A673 (cell line): ENCODE measurements at places on chromosomes 7 and 10.
A peak's percentile ranks its signal among the peaks of the same experiment; 100 is the strongest.

DNA sequence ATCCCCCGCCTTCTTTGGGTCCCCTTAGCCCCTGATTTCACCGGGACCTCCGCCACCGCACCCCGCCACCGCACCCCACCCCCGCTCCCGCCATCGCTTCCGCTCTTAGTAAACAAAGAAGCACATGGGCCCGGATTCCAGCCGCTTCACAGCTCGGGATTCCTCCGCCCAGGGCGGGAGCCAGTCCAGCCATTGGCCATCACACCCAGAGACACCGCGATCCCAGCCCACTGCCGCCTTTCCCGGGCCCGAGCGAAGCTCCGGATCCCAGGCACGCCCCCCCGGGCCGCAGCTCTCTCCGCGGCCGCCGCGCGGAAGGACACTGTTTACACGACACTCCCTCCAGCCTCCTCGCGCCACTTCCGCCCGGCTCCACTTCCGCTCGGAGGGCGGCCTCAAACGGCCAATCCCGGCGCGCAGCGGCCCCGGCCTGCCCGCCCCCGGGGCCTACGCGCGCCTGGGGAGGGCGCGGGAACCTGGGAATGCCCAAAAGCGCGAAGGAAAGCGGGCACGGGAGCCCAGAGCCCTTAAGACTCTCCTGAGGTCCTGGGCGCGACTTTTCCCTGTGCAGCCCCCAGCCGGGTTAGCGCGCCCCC, 679 bp downstream of the MCM7 start:
- DNase-seq: peak; percentile 97

DNA sequence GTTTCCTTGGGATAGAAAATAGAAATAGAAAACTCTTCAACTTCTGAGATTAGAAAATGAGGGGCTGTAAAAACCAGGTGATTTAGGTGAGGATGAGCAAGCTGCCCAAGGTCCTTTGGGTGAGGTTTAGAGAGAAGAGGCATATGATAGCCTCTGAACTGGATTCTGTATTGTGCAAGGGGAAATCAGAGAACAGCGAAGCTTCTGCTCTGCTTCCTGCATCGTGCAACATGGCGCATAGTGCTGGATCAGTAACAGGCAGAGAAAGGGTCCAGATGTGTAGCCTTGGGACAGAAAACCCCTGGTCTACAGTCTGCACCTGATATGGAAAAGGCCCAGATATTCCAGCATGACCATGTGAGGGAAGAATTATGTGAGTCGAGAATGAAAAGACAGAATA, 121.7 kb downstream of the MBL2 start:
- no peak for DNase-seq

GRCh38 chr7:30252885-30253795, 31.3 kb upstream of the ZNRF2 start:
- no peak for DNase-seq

GRCh38 chr10:98062424-98062823, 32.0 kb upstream of the CRTAC1 start:
- no peak for DNase-seq

DNA sequence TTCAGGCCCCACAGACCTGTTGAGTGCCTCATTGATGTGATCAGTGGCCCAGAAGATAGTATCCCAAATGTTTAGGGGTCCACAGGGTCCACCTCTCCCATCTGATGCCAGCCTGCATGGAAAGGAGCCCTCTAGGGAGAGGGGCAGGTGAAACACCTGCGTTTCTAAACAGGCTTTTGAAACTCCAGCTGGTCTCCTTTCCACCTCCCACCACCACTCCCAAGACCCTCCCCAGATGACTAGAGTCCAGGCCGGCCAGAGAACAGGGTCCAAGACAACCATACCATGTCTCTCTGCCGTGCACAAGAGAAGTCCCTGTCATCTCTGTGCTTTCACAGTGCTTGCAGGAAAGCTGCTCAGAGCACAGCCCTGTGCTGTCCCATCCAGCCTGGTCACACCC, 105.0 kb upstream of the NANOS1 start:
- no peak for DNase-seq

- DNase-seq: no peak
These were observed 125.7 kb downstream of the ADCY1 start for GRCh38 chr7:45699726-45700390.

DNA sequence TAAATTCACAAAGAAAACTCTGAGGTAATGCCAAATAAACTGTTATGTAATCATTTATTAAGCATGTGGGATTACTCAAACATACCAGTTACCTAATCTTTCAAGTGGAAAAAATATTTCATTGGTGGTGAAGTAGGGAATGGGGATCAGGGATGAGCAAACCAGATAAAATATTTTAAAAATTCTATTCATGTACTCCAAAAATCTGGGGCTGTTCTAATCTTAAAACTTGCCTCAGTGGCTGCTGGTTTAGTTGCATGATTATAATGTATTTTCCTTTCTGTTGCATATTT, 19.5 kb downstream of the LMOD2 start:
- peak; percentile 28 for DNase-seq

DNA sequence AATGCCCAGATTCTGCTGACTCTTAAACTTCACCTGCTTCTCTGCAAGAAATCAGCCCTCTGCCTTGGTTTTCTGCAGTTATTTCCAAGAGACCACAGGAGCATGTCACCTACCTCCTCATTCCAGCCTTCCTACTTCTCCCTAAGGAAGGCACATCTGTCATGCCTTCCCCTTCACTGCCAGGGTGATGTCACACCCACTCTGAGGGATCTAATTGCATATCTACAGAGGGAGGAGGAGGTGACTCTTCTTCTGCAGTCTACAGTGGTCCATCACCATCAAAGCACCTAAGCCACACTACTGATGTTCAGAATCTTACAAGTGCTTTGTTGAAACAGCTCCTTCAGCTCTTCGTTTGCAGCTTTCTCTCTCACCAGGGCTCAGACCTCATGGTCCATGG, 275.5 kb downstream of the FGFR2 start:
- DNase-seq: no peak

GRCh38 chr10:17077890-17078289, 51.7 kb downstream of the CUBN start:
- DNase-seq: no peak

GRCh38 chr7:99204078-99204477, 3.8 kb downstream of the KPNA7 start:
- no peak for DNase-seq

- DNase-seq: no peak
These were observed 61.5 kb downstream of the CPVL start for GRCh38 chr7:29084832-29085231.

DNA sequence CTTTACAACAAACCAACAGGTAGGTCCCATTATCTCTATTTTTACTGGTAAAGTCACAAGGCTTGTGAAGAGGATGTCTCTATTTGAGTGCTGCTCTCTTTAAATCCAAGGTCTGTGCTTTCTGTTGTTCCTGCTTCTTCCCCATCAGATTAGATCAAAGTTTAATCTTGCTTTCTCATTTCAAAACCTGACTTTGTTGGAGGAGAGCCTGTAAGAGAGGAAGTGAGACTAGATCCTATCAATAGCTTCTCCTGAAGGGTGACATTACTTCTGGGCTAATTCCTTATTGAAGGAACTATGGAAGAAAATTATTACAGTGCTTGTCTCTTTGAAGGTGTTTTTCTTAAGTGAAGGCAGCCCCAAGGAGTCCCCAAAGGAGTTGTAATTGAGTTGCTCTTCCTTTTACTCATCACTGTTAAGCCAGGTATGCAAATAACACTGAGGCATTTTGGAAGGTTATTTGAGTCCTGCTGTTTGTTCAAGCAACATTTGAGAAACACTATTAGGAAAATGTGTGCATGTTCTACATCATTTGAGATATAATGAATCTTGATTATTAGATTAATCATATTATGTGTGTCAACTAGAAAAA, 146.2 kb upstream of the MBL2 start:
- no peak for DNase-seq

GRCh38 chr7:142000244-142000643, 4.6 kb downstream of the MGAM start:
- no peak for DNase-seq

GRCh38 chr7:30302656-30303311, 18.4 kb downstream of the ZNRF2 start:
- no peak for DNase-seq

DNA sequence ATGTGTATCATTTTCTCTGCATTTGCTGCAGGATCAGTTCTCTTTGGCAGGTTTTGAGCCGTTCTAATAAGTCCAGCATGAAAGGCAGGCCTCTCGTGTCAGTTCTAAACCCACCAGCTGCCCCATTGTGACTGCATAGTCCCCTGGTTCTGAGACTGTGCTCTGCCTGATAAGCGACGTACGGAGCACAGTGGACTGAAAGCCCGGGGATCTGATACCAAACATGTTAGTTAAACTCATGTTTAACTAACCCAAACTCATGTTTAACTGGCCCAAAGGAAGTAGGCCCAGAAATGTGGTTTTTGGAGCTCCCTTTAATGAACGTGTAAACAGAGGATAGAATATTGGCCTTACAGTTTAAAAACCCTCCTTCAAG, 98.0 kb upstream of the PDCD4 start:
- DNase-seq: no peak

- no peak for DNase-seq
These were observed 162.9 kb upstream of the CELF2 start for GRCh38 chr10:10854725-10855124.

- DNase-seq: no peak
These were observed 186.6 kb downstream of the DPY19L1 start for GRCh38 chr7:34850681-34851080.

DNA sequence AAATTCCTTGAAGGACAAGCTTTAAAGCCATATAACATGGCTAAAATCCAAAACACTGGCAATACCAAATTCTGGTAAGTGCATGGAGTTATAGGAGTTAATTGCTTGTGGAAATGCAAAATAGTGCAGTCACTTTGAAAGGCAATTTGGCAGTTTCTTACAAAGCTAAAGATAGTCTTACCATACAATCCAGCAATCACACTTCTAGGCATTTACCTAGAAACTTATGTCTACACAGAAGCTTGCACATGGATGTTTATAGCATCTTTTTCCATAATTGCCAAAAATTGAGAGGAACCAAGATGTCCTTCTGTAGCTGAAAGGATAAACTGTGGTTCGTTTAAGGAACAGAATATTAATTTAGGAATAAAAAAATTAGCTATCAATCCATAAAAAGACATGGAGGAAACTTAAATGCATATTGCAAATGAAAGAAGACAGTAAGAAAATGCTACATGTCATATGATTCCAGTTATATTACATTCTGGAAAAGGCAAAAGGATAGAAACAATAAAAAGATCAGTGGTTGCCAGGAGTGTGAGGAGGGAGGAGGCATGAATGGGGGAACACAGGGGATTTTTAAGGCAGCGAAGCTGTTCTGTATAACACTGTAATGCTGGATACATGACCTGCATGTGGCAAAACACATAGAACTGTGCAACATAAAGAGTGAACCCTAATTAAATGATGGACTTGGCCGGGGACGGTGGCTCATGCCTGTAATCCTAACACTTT, 51.9 kb downstream of the GNAT3 start:
- DNase-seq: no peak

- DNase-seq: peak; percentile 77
These were observed 74.3 kb upstream of the GNAI1 start for GRCh38 chr7:80060218-80060806.

- DNase-seq: no peak
These were observed 4.3 kb upstream of the ANKRD61 start for GRCh38 chr7:6026820-6027311.

DNA sequence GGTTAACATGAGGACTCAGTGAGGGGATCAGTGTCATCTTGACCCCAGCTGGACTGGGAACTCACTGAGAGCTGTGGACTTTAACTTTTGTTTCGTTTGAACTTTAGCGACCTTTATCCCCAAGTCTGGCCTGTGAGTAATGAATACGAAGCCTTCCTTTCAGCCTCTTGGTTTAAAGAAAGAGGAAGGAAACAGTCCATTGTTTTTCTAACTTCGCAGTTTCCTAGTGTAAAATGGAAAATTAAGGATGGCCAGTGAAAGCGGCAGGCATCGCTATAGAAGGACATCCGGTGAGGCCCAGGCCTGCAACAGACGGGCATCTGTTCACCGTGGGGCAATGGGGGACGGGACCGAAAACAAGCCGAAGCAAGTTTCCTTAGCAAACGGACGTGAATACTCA, 44.1 kb upstream of the ADO start:
- no peak for DNase-seq

- DNase-seq: no peak
These were observed 187.5 kb upstream of the NFE2L3 start for GRCh38 chr7:25964483-25964991.

DNA sequence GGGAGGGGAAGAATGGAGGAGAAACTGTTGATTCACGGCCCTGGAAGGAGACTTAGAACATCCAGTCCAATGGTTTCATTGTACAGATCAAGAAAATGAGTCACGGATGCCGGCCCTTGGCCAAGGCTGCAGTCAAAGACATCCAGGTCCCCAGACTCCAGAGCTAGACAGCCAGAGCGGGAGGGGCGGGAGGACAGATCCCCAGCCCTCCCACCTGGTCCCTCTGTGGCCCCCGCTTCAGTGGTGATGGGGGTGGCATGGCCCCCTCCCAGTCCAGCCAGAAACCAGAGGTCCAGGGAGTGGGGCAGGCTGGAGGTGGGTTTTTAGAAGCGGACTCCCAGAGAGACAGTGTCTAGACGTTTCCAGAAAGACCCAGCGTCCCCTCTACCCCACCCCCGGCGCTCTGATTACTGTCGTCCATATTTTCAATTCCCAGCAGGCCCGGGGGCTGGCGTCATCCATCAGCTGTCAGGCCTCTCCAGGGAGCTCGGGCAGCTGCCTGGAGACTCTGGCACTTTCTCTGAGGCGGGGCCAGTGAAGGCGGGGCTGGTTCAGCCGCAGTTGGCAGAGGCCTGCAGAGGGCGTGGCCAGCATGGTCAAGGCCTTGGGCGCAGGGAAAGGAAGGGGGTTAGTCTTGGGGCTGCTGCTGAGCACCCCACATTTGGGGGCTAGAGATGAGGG, 8.0 kb upstream of the HSPB1 start:
- DNase-seq: peak; percentile 97

GRCh38 chr7:5491251-5492019, 67.8 kb upstream of the TNRC18 start:
- no peak for DNase-seq

DNA sequence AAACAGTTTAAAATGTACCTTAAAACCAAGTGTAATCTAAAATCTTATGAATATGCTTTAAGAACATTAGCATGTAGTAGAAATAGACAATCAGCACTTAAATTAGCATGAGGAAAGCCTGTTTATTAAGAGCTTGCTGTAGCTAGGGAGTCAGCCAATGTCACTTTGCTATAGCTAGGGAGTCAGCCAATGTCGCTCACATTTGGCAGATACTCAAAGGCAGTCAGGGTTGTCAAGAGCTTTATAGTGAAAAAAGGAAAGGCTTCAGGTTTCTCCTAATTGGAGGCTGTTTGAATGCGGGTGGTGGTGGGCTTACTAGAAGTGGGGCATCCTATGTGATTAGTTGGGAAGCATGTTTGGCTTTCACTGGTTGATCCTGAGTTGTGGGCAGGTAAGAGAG, 226.2 kb upstream of the DGKB start:
- DNase-seq: no peak

DNA sequence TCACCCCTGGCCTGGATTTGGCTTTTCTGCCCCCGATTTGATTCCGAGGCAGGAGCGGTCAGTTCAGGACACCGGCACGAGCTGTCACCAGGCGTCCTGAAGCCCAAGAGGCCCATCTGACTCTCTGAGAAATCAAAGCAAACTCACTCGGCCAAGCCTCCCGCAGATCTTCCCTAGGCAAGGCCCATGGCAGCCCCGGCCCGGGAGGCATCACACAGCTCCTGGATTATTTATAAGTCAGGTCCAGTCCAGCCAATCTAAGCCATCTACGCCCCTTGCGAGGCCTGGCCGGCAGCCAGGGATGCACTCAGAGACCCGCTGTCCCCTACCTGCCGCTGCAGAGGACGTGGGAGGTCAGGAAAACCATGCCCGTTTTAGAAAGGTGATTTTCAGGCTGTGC, 87.3 kb upstream of the DIP2C start:
- no peak for DNase-seq

GRCh38 chr7:140889150-140889549, 35.6 kb downstream of the BRAF start:
- no peak for DNase-seq
